ENCODE measurements at places on chromosomes 7 and 10. TPM values are rescaled to one million over a fixed set of nuclear protein-coding genes. Genes with fewer than 3 reads are reported as not detected.
A peak's percentile ranks its signal among the peaks of the same experiment; 100 is the strongest.

GRCh38 chr7:133419041-133419440 lies 166.2 kb downstream of the EXOC4 start:
- DNase-seq, result no peak

Gene MKRN1
- total RNA-seq, result 49.5 TPM

DNA sequence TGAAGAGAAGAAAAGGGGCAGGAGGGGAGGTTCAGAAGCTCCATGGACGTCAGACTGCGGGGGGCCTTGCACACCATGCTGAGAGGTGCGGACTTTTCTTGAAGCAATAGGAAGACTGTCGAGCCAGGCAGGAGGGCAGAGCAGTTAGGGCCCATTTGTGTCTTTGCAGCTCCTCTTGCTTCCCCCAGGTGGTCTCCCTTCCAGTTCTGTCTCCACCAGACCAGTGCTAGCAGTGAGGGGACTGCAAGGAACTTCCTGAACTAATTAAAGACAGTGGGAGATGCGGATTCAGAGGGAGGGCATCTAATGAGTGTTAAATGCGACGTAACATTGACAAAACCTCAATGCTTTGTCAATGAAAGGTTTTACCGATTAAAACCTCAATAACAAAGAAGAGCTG lies 225.4 kb downstream of the USP6NL start:
- no peak for DNase-seq

Gene GBX1
- not detected for total RNA-seq

DNA sequence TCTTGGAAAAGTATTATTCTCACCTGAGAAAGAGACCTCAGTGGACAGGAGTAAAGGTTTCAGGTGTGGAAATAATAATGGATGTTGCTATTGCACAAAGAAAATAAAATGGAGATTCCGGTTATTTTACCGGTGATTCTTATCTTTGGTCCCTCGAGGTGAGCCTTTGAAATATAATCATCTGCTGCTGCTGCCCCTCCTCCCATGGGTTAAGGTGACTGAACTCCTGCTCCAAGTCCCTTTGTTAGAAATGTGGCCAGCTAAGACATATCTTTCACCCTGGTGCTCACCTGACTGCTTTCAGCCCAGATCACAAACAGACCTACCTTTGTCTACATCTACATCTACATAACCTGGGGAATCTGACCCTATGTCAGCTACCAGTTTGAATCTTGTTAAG lies 5.7 kb downstream of the CUBN start:
- DNase-seq, result no peak

DNA sequence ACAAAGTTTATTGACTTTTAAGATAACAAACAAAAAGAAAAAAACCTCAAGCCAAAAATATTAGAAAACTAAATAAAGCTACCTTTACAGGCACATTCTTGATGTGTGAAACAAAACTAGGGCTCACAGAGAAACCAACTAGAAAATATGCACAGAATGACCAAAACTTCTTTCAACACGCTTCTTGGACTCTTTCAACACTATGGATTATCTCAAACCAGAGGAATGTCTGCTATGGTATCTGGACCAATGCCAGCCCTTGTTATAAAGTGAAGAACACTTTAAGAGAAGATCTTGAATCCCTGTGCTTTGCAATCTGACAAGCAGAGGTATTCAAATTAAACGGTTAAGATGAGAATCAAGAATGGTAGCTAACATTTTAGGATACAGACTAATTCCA lies 76.6 kb downstream of the DNAJC1 start:
- peak; percentile 46 for DNase-seq

DNA sequence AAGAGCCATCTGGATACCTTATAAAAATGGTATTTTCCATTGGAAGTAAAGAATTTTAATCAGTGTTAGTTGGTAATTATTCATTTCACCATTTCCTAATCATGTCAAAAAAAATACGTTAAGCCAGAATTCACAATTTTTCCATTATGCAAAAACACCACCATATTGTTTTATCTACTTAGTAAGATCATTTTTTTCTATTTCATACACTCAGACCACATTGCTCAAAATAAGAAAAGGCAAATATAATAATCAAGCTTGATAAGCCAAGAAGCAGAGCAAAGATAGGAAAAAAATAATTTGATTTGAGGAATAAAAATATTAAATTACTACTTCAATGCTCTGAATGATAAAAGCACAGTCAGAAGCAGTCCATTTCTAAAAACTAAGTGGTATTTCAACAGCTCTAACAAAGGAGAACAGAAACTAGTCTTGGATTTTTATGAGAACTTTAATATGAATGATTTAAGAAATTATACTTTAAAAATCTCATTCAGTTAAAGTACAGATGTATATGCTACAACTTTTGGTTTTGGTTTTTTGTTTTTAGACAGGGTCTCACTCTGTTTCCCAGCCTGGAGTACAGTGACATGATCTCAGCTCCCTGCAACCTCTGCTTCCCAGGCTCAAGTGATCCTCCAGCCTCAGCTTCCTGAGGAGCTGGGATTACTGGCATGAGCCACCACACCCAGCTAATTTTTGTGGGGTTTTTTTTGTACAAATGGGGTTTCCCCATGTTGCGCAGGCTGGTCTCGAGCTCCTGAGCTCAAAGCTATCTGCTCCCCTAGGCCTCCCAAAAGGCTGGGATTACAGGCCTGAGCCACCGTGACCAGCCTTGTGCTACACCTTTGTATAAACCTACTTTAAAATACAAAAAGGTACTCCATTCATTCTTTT lies 46.6 kb downstream of the LRRN3 start:
- DNase-seq, result no peak

GRCh38 chr7:48522692-48523091 lies 351.4 kb downstream of the ABCA13 start:
- no peak for DNase-seq

Gene STRIP2
- total RNA-seq, result 6.6 TPM

DNA sequence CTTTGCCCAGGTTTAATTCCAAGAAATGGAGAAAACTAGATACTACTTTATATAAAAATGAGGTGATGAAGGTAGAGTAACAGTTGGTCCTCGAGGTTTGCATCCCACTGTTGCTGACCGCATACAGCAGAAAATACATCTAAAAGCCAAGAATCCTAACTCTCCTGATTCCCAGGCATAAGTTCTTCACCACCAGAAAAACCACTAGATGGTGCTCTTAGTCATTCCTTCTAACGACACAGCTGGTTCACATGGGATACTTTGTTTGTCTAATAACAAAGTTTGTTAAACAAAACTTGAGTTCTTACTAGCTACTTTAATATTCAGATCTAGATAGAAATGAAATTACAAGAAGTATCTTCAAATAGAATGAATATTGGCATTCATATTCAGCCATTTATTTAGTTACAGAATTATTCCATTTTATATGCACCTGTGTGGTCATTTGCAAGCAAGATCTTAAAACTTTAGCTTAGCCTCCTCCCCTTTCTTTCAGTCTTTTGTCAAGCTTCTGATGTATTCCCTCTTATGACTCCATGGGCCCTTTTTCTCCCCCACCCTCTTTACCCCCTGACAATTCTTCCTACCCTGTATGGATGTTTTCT lies 54.1 kb upstream of the CYP26C1 start:
- DNase-seq, result peak; percentile 7

Gene FFAR4
- total RNA-seq, result not detected

Measured in pulmonary artery endothelial cell (primary cell).